ENCODE measurements at places on chromosomes 5 and 9.

- no peak for DNase-seq
Measured at GRCh38 chr9:135671591-135672041, 8.5 kb downstream of the LCN9 start.

- DNase-seq: no peak
Measured at GRCh38 chr9:33884856-33885701, 68.1 kb downstream of the UBE2R2 start.

DNA sequence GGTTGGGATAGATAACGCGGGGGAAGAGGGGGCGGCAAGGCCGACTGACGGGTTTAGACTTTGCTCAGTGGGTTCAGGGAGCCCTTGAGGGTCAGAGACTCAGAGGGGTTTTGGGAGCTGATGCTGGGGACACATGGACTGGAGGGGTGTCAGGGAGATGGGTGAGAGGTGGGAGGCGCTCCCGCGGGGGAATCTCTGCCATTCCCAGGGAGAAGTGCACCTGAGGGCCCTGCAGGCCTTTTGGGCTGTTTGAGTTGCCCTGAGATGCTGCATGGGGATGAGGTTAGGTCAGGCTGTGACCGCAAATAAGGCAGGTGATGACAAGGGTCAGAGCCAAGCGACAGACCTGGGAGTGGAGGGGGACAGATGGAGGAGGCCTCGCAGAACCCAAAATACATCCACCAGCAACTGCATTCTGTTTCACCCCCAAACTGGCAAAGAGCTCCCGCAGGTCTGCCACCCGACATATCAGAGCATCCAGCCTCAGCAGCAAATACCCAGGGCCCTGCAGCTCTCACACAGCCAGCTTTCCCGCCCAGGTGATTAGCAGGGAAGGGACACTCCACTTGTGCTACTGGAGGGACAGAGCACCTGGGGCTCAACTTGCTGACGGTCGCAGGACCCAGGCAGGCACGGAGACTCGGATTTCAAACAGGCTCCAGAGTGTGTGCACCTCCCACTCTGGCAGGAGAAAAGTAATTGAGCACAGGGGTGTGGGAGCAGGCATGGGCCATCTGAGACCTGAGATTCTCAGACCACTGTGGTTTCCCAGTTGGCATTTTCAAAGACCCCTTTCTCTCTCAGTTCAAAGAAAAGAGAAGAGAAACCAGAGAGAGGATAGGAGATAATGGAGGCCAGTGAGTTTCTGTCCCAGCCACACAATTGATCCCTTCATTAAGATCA, 26.4 kb downstream of the TMOD1 start:
- DNase-seq: no peak

GRCh38 chr5:95533761-95534160, 21.0 kb downstream of the SKIC3 start:
- DNase-seq: no peak

- DNase-seq: no peak
Measured at GRCh38 chr9:73995836-73996235, 501.3 kb upstream of the RORB start.

- no peak for DNase-seq
Measured at GRCh38 chr5:163912046-163912445, 406.6 kb downstream of the MAT2B start.

- DNase-seq: no peak
Measured at GRCh38 chr5:72653586-72653985, 146.4 kb upstream of the ZNF366 start.

GRCh38 chr5:175321927-175322532, 122.0 kb downstream of the DRD1 start:
- DNase-seq: no peak

- no peak for DNase-seq
Measured at GRCh38 chr5:130109152-130109551, 204.9 kb downstream of the CHSY3 start.

DNA sequence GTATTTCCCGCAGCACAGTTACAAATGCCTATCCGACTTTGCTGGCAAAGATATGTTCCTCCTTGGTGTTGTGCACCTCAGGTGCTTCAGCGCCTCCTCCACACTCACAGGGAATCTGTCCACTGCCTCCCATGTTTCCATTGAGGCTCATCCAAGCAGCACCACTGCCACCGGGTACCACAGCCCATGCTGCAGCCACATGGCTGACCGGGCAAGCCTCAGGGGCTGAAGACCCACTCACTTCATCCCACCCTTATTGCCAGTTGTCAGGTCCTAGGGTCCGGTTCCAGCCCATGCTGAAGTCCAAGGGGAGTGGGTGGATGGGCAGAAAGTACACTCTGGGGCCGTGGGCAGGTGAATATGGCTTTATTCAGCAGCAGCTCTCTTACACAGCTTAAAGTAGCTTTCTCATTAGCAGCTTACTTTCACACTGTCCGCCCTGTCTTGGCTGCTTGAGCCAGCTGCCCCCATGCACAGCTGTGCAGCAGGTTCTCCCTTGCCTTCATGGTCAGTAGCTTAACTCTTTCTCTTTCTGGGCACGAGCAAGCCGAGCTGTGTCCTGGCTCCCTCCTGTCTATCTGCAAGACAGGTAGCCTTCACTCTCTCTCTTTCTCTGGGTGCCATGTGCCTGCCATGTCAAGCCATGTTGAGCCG, 1052.3 kb downstream of the PTPRD start:
- DNase-seq: no peak

DNA sequence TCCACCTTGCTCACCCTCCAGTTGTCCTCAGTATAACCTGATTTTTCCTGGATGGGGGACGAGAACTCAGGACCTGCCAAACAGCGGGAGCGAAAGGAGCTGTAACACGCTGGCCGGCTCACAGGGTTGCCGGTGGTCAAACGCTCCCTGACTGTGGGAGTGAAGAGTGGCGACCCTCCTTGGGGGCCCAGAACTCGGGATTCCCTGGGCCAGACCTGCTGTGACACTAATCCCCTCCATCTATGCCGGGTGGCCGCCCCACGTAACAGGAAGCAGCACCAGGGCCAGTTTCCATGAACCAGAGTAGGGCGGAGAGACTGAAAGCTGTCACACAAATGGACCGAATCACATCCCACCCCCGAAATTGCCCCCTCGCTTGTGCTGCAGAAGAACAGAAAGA, 1809.2 kb upstream of the ACO1 start:
- no peak for DNase-seq

GRCh38 chr9:114220061-114220541, 64.8 kb downstream of the COL27A1 start:
- no peak for DNase-seq

DNA sequence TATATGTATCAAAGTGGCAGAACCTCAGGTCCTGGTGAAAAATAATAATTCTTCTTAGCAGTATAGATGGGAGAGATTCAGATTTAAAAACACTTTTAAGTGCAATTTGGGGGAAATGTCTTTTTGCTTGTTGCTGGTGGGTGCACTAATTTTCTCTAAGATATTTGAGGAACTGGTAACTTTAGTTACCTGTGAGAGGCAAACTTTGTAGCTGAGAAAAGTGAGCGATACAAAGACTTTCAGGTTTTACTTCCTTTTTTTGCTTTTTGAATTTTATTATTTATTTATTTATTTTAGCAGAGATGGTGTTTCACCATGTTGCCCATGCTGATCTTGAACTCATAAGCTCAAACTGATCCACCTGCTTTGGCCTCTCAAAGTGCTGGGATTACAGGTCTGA, 303.1 kb upstream of the PTGER4 start:
- no peak for DNase-seq

DNA sequence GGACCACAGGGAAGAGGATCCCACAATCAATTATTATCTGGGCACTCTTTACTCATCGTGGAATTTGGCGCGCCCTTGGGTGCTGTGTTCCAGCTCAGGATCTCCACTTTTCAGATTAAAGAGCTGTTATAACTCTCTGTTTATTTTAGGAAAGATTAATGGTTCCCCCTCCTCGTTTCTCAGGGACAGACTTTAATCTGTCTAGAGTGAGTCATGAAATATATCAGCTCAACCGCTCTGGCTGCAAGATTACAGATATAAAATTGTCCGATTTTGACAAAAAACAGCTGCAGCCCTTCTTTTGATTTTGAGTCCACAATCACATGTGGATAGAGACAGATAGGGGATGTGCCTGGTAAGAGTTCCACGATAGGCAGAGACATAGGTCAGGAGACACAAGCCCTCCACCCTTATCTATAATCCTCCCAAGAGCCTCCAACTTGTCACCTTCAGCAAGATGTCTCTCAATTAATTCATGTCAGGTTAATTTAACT, 77.6 kb upstream of the ANKRD55 start:
- no peak for DNase-seq

GRCh38 chr5:68653471-68653870, 437.9 kb downstream of the PIK3R1 start:
- no peak for DNase-seq

GRCh38 chr5:179113945-179114641, 53.9 kb downstream of the ZNF354C start:
- no peak for DNase-seq

- DNase-seq: no peak
Measured at GRCh38 chr9:20398536-20399338, 223.6 kb downstream of the MLLT3 start.

DNA sequence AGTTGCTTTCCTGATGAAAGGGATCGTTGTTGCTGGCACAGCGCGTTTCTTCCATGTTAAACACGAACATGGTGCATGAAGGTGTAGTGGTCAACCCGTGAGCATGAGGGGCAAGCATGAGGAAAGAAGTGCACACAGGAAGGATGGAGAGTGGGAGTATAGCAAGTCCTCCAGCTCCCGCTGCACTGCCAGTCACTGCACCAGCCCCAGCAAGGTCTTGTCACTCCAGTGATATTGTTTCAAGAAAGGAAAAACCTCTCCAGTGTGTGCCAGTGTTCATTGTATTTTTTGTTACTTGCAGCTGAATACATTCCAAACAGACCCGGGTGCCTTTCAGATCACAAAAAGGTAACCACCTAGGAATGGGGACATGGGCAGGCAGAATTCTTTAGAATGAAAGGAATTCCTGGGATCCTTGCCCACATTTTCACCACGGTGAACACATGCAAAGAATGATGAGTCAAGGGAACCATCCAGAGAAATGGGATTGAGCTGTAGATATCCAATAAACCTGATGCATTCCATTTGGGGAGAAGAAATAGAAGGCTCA, 186.3 kb downstream of the AOPEP start:
- DNase-seq: peak; percentile 76

DNA sequence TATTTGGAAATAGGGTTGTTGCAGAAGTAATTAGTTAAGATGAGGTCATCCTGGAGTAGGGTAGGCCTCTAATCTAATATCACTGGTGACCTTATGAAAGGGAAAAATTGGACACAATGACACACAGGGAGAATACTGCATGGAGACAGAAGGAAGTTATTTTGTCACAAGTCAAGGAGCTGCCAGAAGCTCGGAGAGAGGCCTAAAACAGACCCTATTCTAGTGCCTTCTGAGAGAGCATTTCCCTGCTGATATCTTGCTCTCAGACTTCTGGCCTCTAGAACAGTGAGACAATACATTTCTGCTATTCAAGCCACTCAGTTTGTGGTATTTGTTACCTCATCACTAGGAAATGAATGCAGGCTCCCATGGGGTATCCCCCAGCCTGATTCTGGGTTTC, 332.9 kb downstream of the CSNK1G3 start:
- DNase-seq: no peak

- DNase-seq: no peak
Measured at GRCh38 chr9:133602277-133602676, 6.9 kb downstream of the FAM163B start.

GRCh38 chr5:36874465-36874864, 2.1 kb upstream of the NIPBL start:
- DNase-seq: no peak

DNA sequence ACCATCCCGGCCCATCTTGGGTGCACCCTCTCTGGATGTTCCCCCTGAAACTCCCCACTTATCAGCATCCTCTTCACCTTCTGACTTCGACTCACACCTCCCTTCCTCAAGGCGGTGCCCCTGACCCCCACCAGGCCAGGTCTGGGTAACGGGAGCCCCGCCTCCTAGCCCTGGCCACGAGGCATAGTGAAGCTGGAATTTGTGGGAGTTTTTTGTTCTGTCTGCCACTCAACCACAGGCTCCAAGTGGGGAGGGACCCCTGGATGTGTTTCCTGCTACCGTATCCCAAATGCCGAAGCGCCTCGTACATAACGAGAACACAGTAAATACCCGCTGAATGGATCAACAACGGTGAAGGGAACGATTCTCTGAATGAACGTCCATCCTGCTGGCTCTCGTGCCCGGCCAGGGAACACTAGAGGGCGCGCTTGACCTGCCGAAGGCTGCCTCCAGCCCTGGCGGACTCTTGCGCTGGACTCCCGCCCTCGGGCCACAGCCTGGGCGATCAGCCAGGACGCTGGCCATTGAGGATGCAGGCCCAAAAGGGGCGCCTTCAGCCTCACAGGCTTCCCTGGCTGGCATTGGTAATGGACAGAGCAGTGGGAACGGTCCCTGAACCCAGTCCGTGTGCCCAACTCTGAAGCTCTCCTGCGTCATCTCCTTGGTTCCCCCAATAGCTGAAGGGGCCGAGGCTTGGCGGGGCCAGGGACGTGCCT, 47.3 kb upstream of the PHYKPL start:
- peak; percentile 19 for DNase-seq

- DNase-seq: no peak
Measured at GRCh38 chr9:128372188-128372641, 1.0 kb downstream of the URM1 start.

- DNase-seq: no peak
Measured at GRCh38 chr5:6236858-6237481, 141.4 kb downstream of the MED10 start.

GRCh38 chr5:163460562-163461171, at the start of gene HMMR:
TSS of gene HMMR (plus strand) at chr5:163460632. CDS start at chr5:163460693, 61 bp downstream.
- no peak for DNase-seq

GRCh38 chr9:36576866-36577265, 4.2 kb downstream of the MELK start:
- DNase-seq: no peak

DNA sequence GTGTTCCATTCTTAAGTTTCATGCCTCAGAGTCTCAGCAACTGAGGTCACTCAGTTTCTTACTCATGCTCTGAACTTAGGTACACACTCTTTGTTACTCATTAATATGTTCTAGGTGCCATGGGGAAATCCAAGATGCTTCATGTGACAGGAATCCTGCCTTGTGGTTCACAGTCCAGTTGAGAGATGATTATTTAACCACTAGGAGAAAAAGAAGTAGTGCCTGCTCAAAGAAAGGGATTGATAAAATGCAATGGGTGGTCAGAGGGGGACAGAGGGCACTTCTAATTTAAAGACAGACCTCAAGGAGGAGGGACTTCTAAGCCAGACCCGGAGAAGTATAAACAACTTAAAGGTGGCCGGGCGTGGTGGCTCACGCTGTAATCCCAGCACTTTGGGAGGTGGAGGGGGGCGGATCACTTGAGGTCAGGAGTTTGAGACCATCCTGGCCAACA, 69.0 kb downstream of the UGCG start:
- DNase-seq: peak; percentile 99

DNA sequence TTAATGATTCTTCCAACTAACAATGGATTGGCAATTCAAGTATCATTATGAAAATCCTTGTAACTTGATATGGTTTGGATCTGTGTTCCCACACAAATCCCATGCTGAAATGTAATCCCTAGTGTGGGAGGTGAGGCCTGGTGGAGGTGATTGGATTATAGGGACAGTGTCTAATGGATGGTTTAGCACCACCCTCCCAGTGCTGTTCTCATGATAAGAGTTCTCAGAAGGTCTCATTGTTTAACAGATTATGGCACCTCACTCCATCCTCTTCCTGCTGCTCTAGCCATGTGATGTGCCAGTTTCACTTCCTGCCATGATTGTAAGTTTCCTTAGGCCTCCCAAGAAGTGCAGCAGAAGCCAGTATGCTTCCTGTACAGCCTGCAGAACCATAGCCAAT, 1116.2 kb upstream of the EDIL3 start:
- DNase-seq: no peak

GRCh38 chr9:76414661-76415060, 20.4 kb upstream of the RFK start:
- DNase-seq: no peak

- DNase-seq: no peak
Measured at GRCh38 chr5:17896605-17897004, 262.3 kb downstream of the TAF11L14 start.
